ENCODE measurements at places on chromosomes 5 and 9. TPM values are rescaled to one million over a fixed set of nuclear protein-coding genes. Genes with fewer than 3 reads are reported as not detected.

- no peak for DNase-seq
These were observed 154.8 kb upstream of the LHFPL2 start for GRCh38 chr5:78803353-78803752.

The INSL6 gene
- total RNA-seq = not detected

DNA sequence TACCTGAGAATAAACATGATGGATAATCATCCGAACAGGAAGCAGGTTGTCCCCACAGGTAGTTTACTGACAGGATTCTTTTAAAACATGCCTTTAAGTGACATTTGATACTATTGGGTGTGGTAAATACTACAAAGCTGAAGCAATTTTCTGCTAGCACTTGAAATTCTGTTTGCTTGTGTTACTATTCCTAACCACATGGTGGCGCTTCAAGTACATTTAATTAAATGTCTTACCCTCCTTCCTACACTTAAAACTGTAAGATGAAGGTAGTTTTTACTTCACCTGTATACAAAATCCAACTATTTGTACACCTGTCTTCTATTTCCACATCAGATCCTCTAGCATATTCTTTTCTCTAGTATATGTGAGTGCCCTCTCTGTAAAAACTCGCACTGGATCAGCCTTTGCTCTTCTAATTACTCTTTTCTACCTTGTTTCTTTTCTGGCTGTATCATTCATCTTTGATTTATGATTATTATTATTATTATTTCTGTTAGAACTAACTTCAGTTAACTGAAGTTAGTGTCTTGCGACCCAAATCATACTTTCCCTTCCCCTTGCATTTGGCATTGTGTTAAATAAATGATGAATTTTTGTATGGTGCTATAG is 18.4 kb downstream of the SLC25A46 start:
- peak; percentile 79 for DNase-seq

GRCh38 chr5:170632985-170633234 is 129.1 kb downstream of the KCNIP1 start:
- DNase-seq = peak; percentile 57

DNA sequence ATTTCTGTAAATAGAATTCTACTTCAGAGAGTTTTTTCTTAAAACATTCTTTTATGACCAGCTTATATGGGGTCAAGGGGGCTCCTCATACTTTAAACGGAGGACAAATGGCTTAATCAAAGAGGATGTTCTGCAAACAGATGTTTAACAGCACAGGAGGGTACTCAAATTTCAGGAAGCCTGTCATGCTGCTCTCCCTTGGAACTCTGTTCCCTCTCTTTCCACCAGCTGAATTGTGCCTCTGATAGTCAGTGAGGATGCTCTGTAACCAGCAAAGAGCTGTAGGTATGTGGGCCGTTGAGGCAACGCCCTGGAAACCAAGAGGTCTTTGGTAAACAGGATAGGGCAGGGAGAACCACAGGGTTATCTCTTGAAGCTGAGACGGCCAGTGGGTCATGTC is 161.1 kb downstream of the C5orf15 start:
- no peak for DNase-seq

DNA sequence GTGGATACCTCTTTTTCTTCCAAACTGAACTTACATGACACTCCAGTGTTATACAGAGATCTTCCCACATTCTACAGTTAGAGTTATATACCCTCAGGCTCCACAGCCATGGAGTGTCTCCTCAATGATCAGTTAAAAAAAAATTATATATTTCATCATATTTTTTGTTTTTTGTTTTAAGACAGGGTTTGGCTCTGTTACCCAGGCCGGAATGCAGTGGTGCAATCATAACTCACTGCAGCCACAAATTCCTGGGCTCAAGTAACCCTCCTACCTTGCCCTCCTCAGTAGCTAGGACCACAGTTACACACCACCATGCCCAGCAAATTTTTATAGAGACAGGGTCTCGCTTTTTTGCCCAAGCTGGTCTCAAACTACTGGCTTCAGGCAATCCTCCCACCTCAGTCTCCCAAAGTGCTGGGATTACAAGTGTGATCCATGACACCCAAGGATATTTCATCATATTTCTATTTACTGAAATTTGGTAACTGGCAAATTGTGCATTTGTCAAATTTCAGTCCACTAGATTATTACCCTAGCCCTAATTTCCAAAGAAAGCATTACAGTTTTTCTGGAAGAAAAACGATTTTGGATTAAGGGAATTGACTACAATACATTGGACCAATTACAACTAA is 18.1 kb upstream of the SCAI start:
- DNase-seq = no peak
